Cardiac fibroblast (primary cell): ENCODE measurements at places on chromosomes 16 and 17.

DNA sequence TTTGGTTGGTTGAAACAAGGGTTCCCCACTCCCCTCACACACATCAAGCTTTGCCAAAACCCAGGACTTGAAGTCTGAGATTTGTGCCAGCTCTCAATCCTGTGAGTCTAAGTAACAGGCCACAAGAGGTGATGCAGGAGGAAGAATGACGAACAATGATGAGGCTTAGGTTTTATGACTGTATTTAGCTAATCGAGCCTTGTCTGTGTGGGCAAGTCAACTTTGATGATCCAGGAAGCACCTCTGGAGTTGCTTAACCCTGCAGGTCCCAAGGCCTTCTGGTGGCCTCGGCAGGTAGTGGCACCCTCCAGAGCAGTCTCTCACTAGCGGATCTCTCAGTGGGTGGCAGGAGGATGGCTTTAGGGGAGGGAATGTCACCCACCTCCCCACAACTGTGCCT lies 28.7 kb downstream of the CDK5RAP3 start:
- DNase-seq, result peak; percentile 53

- peak; percentile 22 for DNase-seq
Observed at GRCh38 chr16:65249768-65250167, 127.9 kb upstream of the CDH11 start.

GRCh38 chr17:28974451-28974850 lies 23.1 kb upstream of the PHF12 start:
- no peak for DNase-seq

DNA sequence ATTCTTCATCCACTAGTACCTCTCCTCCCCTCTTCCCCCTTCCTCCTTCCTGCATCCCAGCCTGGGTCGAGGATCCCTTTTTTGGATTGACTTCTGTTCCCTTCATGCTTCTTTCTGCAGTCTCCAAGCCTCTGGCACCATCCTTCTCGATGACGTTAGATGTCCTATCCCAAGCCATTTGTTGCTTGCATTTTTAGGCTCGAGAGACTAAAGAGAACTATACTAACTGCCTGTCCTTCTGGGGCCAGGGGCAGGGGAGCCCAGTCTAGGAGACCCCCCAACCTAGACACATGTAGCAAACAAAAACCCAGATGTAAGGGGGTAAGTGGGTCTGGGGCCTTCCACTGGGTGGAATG lies 23.9 kb downstream of the UNK start:
- DNase-seq, result peak; percentile 10

GRCh38 chr17:21360048-21360447 lies 16.1 kb upstream of the KCNJ12 start:
- no peak for DNase-seq

GRCh38 chr17:48559840-48560817 lies 15.2 kb upstream of the HOXB2 start:
- no peak for DNase-seq

DNA sequence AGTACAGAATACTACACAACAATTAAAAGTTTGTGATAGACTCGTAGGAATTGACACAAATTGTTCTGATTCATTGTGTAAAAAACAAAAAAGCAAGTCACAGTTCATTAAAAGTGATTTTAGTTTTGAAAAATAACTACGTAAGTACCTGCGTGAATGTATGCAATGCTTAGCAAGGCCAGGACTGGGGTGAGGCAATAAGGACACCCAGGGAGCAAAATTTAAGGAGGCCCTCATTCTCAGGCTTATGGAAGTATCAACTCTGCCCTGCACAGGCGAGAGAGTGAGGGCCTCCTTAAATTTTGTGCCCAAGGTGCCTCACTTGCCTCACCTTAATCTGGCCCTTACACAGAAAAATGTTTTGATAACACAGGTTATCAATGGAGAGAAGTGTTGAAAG lies 31.4 kb downstream of the NOG start:
- DNase-seq, result no peak

- no peak for DNase-seq
Observed at GRCh38 chr16:85649411-85650134, 36.5 kb downstream of the GSE1 start.

- DNase-seq, result no peak
Observed at GRCh38 chr16:85279825-85280545, 167.7 kb upstream of the CIBAR2 start.

GRCh38 chr17:77151186-77151585 lies 10.4 kb downstream of the SEC14L1 start:
- DNase-seq, result no peak

- DNase-seq, result no peak
Observed at GRCh38 chr17:7022781-7023571, at the start of gene BCL6B. TSS of gene BCL6B (plus strand) at chr17:7023050. CDS start at chr17:7023672, 622 bp downstream.

- no peak for DNase-seq
Observed at GRCh38 chr17:5913641-5914040, 156.5 kb upstream of the WSCD1 start.

DNA sequence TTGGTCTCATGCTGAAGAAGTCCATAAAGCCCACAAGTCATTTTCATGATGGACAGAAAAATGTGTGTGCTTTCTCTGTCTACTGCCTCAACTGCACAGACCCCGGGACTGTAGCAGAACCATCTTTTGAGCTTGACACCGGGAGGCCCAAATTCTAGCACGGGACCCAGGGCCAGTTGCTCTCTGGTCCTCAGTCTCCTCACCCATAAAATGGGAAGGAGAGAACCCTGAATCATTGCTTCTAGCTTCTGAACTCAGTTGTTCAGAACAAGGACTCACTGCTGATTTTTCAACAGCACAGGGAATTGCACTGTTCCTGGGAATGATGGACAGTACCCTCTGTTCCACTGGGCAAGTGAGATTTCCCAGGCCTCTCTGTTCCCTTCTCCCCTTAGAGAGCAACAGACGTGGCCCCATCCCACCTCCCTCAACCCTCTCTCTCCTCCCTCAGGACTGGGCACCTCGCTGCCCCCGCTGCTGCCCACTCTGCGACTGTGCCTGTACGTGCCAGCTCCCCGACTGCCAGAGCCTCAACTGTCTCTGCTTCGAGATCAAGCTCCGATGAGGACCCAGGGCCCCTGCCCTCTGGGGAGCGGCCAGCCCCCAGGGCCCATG lies 2.2 kb upstream of the ALDOA start:
- no peak for DNase-seq

GRCh38 chr16:86524029-86524428 lies 13.7 kb downstream of the FOXF1 start:
- no peak for DNase-seq

DNA sequence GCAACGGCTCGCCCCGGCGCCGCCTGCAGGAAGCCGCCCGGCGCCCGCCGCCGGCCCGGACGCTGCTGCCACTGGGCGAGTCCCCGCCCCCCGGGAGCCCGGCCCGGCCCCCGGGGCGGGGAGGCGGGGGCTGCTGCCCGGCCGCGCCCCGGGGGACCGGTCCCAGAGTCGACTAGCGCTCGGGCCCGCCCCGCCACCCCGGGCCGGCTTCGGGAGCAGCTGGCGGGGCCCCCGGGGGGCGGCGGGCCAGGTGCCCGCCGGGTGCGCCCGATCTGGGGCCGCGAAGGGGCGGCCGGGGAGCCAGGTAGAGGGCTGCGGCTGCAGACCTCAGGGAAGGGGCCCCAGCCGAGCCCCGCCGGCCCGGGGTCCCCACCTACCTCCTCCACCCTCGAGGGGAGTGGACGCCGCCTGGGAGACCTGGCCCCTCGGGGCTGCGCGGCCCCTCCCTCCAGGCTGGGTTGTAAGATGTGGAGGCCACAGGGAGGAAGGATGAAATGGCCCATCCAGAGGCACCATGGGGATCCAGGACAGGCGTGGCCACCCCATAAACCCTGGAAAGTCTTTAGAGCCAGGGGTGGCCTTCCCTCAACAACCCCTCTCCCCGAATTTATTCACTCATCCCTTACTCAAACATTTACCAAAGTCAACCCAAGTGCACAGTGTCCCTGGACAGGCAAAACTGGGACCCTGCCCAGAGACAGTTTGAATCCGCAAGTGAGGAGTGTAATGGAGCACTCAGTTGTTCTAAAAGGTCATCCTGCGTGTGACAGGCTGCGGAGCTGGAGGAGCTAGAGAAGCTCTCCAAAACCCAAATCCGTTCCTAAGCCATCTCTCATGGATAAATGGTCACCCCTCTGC lies at the start of gene CDYL2:
Gene CDYL2, minus strand, starts transcription at position 73 of the 858 bp plus-strand sequence. CDS start 425 bp downstream, outside the sequence.
- peak; percentile 36 for DNase-seq

- DNase-seq, result peak; percentile 50
Observed at GRCh38 chr16:88534638-88535190, 35.5 kb upstream of the ZC3H18 start.

DNA sequence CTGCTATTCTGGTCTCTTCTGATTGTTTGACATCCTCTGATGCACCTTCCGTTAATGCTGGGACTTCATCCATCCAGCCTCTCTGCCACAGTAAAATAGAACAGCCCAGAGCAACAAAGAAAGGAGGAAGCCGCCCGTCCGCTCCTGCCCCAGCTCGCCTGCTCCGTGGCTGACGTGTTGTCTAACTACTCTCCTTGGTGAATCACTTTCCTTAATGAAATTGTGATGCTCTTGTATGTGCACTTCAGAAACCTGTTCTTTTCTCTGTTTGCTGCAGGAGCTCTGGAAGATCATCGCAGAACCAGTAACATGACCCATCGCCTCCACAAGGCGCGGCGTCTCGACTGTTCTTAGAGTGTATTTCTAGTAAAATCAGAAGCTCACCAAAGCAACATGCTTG lies 24.3 kb downstream of the METTL22 start:
- DNase-seq, result no peak

DNA sequence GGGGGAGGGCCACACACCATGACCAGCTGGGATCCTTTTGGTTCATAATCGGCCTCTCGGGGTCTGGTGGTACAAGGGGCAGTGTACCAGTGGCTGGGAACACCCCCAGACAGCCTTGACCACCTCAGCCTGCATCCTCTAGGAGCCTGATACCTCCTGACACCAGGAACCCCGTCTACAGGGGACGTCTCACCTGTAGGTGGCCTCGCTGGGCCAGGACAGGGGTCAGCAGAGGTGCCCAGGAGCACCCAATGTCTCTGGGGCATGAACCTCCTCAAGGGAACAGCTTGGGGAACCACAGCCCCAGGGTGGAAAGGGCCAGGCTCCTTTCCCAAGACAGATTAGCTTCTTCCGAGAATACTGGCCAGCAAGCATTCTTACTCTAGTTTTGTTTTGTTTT lies 2.5 kb upstream of the METRNL start:
- DNase-seq, result no peak

- peak; percentile 74 for DNase-seq
Observed at GRCh38 chr17:17723354-17724261, 42.4 kb downstream of the RAI1 start.

- no peak for DNase-seq
Observed at GRCh38 chr16:69479775-69480174, 55.4 kb downstream of the CYB5B start.

- no peak for DNase-seq
Observed at GRCh38 chr17:10336393-10336792, 36.4 kb downstream of the MYH13 start.

DNA sequence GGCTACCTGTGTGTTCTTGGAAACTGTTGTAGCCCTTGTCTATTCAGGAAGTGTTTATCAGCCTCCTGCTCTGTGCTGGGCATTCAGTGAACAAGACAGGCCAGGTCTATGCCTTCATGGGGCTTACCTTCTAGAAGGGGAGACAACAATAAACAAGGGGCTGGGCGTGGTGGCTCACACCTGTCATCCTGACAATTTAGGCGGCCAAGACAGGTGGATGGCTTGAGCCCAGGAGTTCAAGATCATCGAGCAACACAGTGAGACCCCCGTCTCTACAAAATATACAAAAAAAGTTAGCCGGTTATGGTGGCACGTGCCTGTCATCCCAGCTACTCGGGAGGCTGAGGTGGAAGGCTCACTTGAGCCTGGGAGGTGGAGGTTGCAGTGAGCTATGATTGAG lies 5.5 kb upstream of the GSG1L start:
- DNase-seq, result no peak

DNA sequence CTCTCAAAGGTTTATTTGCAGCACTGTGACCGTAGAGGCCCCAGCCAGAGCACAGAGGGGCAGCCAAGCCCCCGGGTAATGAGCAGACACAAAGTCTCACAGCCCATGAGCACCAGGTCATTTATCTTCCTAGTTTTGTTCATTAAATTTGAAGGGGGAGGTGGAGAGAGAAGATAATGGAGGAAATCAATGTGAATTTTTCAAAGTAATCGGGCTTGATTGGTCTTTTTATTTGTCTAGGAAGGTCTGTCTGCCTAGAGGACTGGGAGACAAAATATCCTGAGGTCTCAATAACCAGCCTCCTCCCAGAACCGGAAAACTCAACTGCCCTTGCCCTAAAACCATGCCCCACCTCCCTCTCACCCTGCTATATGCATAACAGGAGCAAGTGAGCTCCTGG lies 189.0 kb downstream of the SLC39A11 start:
- DNase-seq, result no peak

GRCh38 chr17:6643451-6644125 lies 2.7 kb downstream of the TXNDC17 start:
- DNase-seq, result peak; percentile 81

DNA sequence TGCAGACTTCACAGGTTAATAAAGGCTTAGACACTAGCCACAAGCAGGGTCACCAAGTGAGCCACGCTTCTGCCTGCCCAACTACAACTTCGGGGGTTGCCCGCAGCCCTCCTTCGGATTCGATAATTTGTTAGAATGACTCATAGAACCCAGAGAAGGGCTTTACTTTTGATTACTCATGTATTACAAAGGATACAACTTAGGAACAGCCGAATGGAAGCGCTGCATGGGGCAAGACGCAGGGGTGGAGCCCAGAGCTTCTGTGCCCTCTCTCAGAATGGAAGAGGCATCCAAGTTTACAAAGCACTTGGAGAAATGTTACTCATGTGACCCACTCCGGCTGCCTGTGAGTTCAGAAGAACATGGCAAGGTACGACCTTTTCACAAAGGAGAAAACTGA lies 7.5 kb upstream of the CDH5 start:
- peak; percentile 58 for DNase-seq

GRCh38 chr17:4836221-4836620 lies 3.1 kb downstream of the MINK1 start:
- no peak for DNase-seq

GRCh38 chr17:56478836-56479447 lies 114.6 kb upstream of the NOG start:
- peak; percentile 5 for DNase-seq

GRCh38 chr16:19265380-19265930 lies 20.1 kb upstream of the CLEC19A start:
- DNase-seq, result no peak

GRCh38 chr16:87784812-87785211 lies 19.0 kb upstream of the KLHDC4 start:
- DNase-seq, result peak; percentile 27

- peak; percentile 71 for DNase-seq
Observed at GRCh38 chr17:72184805-72185204, 64.0 kb downstream of the SOX9 start.

GRCh38 chr17:66684261-66684660 lies 150.7 kb upstream of the CACNG5 start:
- no peak for DNase-seq
